GM23338 (cell line): ENCODE measurements at places on chromosomes 5 and 9. TPM values are rescaled to one million over a fixed set of nuclear protein-coding genes. Genes with fewer than 3 reads are reported as not detected.

Gene NIPBL
- total RNA-seq = 40.3 and 44.2 TPM in 2 replicates

DNA sequence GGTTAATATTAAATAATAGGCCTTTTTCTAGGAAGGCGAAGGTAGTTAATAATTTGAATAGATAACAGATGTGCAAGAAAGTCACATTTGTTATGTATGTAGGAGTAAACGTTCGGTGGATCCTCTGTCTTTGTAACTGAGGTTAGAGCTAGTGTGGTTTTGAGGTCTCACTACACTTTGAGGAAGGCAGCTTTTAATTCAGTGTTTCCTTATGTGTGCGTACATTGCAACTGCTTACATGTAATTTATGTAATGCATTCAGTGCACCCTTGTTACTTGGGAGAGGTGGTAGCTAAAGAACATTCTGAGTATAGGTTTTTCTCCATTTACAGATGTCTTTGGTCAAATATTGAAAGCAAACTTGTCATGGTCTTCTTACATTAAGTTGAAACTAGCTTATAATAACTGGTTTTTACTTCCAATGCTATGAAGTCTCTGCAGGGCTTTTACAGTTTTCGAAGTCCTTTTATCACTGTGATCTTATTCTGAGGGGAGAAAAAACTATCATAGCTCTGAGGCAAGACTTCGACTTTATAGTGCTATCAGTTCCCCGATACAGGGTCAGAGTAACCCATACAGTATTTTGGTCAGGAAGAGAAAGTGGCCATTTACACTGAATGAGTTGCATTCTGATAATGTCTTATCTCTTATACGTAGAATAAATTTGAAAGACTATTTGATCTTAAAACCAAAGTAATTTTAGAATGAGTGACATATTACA lies 45.7 kb downstream of the TGFBR1 start:
- H3K27ac ChIP-seq = no peak overlapping the region
- peaks cover 20% of the 10 kb centered on the region for H3K4me1 ChIP-seq

DNA sequence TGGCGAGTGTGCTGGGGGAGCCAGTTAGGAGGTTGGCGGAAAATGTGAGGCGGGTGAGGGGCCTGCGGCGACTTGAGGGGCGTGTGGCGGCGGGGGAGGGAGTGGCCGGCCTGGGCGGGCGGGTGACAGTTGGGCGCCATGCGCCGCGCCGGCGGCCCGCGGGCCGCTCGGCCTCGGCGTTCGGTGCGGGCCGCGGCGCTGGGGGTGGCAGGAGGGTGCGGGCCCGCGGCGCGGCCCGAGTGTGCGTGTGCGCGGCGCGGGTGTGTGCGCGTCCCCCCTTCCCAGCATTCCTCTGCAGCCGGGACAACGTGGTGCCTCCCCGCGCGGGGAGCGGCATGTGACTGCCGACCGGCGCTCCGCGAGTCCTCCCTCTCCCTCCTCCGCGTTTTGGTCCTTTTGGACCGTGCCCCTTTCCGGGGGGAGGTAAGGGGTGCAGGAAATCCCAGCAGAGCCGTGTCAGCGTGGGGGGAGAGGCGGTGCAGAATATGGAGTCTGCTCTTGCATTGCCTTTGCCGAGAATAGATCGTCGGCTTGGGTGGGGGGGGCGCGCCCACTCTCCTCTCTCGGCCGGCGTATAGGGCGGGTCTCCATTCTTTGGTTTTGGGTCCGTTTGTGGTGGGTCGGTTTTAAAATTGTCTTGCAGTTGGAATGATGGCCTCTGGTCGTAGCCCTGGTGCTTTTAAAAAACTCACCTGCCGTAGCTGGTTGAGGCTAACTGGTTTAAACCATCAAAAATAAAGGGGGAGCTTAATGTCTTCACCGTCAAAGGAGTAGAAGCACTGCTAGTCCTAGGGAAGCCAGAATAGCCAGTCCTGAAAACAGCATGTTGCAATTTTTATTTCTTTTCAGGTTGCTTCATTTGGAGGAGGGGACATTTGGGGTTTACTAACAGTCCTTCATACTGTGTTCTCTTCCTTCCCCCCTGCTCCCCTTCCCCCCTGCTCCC lies 2.0 kb downstream of the LARP1 start:
- H3K4me3 ChIP-seq = peak overlapping the region; percentile 100
- DNase-seq = peak; percentile 56
- no peaks in the 10 kb centered on the region for H3K27me3 ChIP-seq
- H3K4me1 ChIP-seq = peaks cover 61% of the 10 kb centered on the region
- H3K36me3 ChIP-seq = no peaks in the 10 kb centered on the region

DNA sequence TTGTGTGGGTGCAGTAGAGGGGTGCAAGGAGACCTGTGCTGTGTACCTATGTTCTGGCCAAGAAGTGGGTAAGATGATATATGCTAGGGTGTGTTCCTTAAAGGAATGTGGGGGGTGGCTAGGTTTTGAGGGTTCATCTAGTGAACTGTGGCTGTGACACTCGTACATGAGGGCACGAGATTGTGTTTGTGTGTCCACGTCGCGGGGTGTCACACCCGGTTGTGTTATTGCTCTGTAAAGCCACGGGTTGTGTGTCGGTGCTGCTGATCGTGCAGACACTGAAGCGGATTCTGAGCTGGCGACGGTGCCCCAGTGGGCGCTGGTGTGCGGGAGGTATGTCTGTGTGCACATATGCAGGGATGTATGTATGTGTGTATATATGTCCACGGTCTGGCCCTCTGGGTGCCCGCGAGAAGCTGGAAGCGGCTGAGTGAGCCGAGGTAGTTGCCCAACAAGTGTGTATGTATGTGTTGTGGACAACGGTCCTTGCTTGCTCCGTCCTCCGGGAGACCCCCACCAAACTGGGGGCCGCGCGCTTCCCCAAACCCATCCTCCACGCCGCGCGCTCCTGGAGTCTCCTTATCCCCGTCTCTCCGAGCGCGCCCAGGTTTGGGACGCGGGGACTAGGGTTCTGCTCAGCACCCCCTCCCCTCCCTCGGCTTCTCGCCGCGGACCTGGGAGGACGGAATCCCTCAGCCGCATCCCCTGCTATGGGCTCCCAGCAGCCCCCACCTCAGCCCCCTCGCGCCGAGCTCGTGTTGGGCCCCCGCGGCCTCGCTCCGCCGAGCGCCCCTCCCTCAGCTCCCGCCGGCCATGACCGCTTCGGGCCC lies 639 bp downstream of the PCDH1 start:
- peak overlapping the region; percentile 98 for H3K27ac ChIP-seq
- no peaks in the 10 kb centered on the region for H3K36me3 ChIP-seq
- H3K4me1 ChIP-seq = peaks cover 59% of the 10 kb centered on the region
- DNase-seq = no peak
- peak overlapping the region; percentile 98 for H3K4me3 ChIP-seq
- no peaks in the 10 kb centered on the region for H3K27me3 ChIP-seq

DNA sequence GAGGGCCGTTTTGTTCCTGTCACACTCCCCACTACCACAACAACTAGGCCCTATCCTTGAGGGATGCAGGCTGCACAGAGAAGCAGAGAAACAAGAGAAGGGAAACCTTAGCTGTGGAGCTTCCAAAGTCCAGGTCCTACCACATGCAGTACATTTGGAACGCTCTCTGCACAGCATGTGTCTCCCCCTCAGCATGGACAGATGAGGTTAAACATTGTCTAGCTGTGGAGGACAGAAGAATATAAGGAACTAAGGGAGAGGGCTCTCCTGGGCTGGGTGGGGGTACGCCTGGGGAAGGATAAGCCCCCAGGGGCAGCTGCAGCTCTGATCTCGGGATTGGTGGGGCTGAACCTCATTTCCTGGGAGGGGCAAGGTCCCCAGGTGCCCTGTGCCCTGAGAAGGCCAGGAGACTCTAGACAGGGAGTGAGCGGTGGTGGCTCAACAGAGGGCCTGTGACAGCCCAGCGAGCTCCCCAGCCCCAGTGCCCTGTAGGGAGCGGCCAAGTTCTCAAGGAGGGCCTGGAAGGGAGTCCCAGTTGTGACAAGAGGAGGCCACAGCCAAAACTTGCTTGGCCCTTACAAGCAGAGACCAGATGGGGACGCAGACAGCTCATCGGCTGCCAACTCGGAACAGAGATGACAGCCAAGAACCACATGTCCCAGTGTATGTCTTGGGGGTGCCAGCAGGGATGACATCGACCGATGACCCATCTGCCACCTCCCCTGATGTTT lies 30.1 kb downstream of the TSPAN17 start:
- H3K36me3 ChIP-seq = no peaks in the 10 kb centered on the region
- H3K27me3 ChIP-seq = peaks cover 22% of the 10 kb centered on the region
- no peak for DNase-seq
- no peak overlapping the region for H3K4me3 ChIP-seq
- no peak overlapping the region for H3K27ac ChIP-seq
- H3K4me1 ChIP-seq = peaks cover 4% of the 10 kb centered on the region; the same call in 1 of the 2 replicates

Gene CCDC112
- total RNA-seq = 12.2 and 18.1 TPM in 2 replicates

- 0 out of 2 replicates have a peak overlapping the region, but pooled peaks have one; percentile 39 for H3K27ac ChIP-seq
- DNase-seq = no peak
- H3K4me1 ChIP-seq = peaks cover 59% of the 10 kb centered on the region
- H3K36me3 ChIP-seq = no peaks in the 10 kb centered on the region
- H3K4me3 ChIP-seq = no peak overlapping the region
- H3K27me3 ChIP-seq = no peaks in the 10 kb centered on the region
Observed at GRCh38 chr5:114437936-114438335, 76.1 kb downstream of the KCNN2 start.

GRCh38 chr9:19885608-19886007 lies 96.8 kb upstream of the SLC24A2 start:
- DNase-seq = no peak
- H3K36me3 ChIP-seq = no peaks in the 10 kb centered on the region
- no peaks in the 10 kb centered on the region for H3K27me3 ChIP-seq
- no peak overlapping the region for H3K27ac ChIP-seq
- no peak overlapping the region for H3K4me3 ChIP-seq

GRCh38 chr9:137087409-137087925 lies 682 bp downstream of the MAN1B1 start:
- no peak overlapping the region for H3K27ac ChIP-seq
- H3K36me3 ChIP-seq = no peaks in the 10 kb centered on the region; the same call in 1 of the 2 replicates
- DNase-seq = peak; percentile 43
- H3K4me3 ChIP-seq = peak overlapping the region; percentile 93
- peaks cover 9% of the 10 kb centered on the region for H3K4me1 ChIP-seq

- DNase-seq = no peak
- H3K36me3 ChIP-seq = no peaks in the 10 kb centered on the region
- no peak overlapping the region for H3K27ac ChIP-seq
- H3K27me3 ChIP-seq = no peaks in the 10 kb centered on the region
- no peak overlapping the region for H3K4me3 ChIP-seq
Observed at GRCh38 chr9:98418578-98419259, 163.3 kb upstream of the TBC1D2 start.

GRCh38 chr9:14797435-14797834 lies 74.9 kb upstream of the CER1 start:
- DNase-seq = no peak
- no peaks in the 10 kb centered on the region for H3K36me3 ChIP-seq
- H3K27ac ChIP-seq = no peak overlapping the region
- H3K4me1 ChIP-seq = no peaks in the 10 kb centered on the region
- H3K27me3 ChIP-seq = no peaks in the 10 kb centered on the region

DNA sequence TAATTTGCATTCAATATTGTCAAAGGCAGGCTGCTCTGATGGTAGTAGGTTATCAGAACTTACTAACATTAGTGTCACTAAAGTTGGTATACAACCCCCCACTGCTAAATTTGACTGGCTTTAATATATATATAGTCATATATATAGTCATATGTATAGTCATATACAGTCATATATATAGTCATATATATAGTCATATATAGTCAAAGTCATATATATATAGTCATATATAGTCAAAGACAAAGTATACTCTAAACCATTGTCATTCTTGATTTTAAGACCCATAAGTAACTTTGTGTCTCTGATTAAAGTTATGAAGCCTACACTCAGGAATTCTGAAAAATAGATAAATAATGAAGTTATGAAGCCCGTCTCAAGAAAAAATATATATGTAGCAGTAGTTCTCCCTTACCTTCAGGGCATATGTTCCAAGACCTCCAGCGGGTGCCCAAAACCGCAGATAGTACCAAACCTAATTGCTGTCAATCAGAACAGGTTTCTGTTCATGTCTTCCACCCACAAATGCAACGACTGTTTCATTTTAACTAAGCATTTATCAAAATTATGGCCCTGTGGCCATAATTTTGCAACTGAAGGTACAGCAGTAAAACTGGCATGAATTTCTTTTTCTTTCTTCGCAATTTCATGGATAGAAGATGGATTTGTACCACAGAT lies 40.1 kb downstream of the TRPM6 start:
- no peaks in the 10 kb centered on the region for H3K27me3 ChIP-seq
- no peak overlapping the region for H3K4me3 ChIP-seq
- no peak for DNase-seq

- H3K27me3 ChIP-seq = no peaks in the 10 kb centered on the region
- H3K4me3 ChIP-seq = no peak overlapping the region
- no peaks in the 10 kb centered on the region for H3K36me3 ChIP-seq
- H3K4me1 ChIP-seq = peaks cover 11% of the 10 kb centered on the region; the same call in 1 of the 2 replicates
- DNase-seq = no peak
Observed at GRCh38 chr9:4155221-4156026, 144.4 kb downstream of the GLIS3 start.
